H54 (cell line): ENCODE measurements at places on chromosomes 12 and 14.

GRCh38 chr14:44741431-44741830 lies 220.3 kb downstream of the KLHL28 start:
- no peak for DNase-seq

GRCh38 chr12:130041983-130042812 lies 120.1 kb upstream of the FZD10 start:
- DNase-seq, result no peak

GRCh38 chr14:51410897-51411296 lies 170.8 kb downstream of the TMX1 start:
- no peak for DNase-seq

GRCh38 chr12:91630083-91630482 lies 447.5 kb upstream of the DCN start:
- no peak for DNase-seq

GRCh38 chr12:46387670-46388069 lies 15.1 kb upstream of the SLC38A2 start:
- DNase-seq, result no peak

- no peak for DNase-seq
These were observed 29.0 kb upstream of the MAX start for GRCh38 chr14:65131301-65131701.

- DNase-seq, result no peak
These were observed 60.6 kb downstream of the NCOR2 start for GRCh38 chr12:124506832-124507153.

- DNase-seq, result no peak
These were observed 3.1 kb upstream of the MFAP5 start for GRCh38 chr12:8665759-8666158.

- DNase-seq, result no peak
These were observed 1.7 kb downstream of the EMP1 start for GRCh38 chr12:13198241-13198640.

GRCh38 chr12:62401631-62402030 lies 65.0 kb upstream of the MON2 start:
- DNase-seq, result no peak

GRCh38 chr12:98514982-98515286 lies 456 bp upstream of the TMPO start:
- DNase-seq, result no peak

GRCh38 chr12:64655141-64655540 lies 44.8 kb downstream of the RASSF3 start:
- DNase-seq, result no peak

DNA sequence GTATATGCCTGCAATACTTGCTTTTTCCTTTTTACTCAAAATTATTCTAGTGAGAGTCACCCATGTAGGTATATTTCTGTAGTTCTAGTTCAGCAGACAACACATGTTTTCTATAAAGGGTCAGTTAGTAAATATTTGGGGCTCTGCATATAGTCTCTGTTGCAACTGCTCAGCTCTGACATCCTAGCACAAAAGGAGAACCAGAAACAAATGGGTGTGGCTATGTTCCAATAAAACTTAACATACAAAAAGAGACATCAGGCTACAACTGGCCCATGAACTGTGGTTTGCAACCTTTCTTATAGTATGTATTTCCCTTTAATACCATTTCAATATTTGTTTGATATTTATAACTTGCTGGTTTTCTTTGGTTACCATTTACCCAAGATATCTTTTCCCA lies 11.9 kb downstream of the NT5DC3 start:
- DNase-seq, result no peak

DNA sequence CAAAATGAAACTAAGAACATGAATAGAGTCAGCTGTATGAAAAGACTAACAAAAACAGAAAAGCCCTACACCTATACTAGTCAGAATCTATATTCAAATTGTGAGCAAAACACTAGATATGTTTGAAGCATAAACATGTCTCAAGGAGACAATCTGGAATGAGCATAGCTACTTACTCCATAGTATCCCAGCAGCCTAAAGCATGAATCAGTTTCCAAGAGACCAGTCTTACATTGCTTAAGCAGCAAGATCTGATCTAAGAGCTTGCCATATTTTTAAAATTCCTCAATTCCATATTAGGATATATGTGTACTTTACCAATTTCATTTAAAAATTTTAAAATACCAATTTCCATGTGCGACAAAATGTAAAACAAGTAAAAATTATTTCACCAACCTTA lies 7.7 kb downstream of the CAPS2 start:
- no peak for DNase-seq

DNA sequence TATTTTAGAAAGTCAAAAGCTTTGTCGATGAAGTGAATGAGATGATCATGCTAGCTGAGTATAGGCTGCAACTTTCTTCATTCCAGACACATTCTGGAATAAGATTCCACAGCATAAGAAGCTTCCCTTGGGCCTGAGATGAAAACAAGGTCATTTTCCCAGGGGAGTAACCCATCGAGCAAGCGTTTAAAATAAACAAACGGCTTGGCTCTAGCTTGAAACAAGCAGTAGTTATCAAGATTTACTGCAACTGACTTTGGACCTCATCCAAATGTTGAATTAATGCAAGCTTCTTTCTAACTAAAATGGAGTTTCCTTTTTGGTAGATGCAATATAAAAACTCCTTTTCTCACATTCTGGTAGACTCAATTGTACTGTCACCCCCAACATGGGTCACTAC lies 23.0 kb downstream of the KCNJ8 start:
- no peak for DNase-seq

DNA sequence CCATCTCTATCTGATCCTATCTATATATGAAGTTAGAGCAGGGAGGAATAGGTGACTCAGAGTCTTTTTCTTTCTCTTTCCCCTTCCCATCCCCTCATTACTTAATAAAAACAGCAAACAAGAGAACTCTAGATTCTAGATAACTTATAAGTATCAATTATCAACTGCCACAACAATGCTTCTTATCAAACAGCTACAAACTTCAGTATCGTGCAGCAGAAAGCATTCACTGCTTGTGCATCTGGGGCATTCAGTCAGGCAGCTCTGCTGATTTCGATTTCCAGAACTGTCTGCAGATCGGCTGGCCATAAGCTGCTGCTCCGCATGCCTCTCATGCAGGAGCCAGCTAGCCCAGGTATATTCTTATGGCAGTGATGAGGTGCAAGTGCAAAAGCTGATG lies 19.4 kb downstream of the A2ML1 start:
- DNase-seq, result no peak

- peak; percentile 33 for DNase-seq
These were observed 40.6 kb downstream of the SCN8A start for GRCh38 chr12:51631591-51631990.

GRCh38 chr14:66824251-66824650 lies 316.3 kb downstream of the GPHN start:
- no peak for DNase-seq

DNA sequence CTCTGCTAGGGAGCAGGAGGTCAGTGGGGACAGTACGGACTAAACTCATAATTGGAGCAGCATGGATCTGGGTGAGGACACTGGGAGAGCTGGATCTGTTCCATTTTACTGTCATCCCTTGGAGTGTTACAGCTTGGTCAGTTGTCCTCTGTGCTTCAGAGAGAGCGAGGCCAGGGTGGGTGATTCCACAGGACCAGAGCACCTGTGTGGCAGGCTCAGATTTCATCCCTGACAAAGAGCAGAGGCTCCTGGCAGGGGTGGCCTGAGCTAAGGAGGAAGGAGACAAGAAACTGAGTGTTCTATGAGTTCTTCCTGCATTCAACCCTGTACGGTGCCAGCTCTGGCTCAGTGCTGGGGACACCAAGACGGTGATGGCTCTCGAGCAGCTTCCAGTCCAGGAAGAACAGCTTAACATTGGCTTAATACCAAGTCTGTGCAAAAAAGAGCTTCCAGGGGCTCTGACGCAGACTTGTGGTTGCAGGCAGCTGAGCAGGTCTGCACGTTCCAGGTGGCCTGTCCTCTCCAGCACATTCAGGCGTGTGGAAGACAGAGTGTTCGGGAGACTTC lies 8.4 kb upstream of the PGF start:
- DNase-seq, result no peak

- DNase-seq, result no peak
These were observed 25.0 kb downstream of the YAF2 start for GRCh38 chr12:42213023-42213422.

DNA sequence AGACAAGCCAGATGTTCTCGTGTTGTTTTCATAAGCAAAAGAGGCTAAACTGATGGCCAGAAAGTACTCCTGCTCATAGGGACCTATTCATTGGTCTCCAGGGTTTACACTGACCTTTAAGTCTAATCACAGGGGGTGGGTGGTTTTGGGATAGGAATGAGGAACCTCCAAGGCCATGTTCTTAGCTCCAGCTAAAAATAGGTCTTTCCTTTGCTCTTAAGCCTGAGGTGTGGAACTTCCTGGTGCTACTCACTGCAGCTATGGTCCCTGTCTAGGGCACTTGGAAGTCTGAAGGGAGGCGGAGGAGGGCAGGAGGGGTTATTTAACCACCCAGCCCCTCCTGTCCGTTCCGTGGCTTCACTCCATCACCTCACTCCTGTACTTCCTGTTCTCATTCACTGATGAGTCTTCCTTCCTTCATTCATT lies 18.6 kb downstream of the GPRC5A start:
- no peak for DNase-seq

DNA sequence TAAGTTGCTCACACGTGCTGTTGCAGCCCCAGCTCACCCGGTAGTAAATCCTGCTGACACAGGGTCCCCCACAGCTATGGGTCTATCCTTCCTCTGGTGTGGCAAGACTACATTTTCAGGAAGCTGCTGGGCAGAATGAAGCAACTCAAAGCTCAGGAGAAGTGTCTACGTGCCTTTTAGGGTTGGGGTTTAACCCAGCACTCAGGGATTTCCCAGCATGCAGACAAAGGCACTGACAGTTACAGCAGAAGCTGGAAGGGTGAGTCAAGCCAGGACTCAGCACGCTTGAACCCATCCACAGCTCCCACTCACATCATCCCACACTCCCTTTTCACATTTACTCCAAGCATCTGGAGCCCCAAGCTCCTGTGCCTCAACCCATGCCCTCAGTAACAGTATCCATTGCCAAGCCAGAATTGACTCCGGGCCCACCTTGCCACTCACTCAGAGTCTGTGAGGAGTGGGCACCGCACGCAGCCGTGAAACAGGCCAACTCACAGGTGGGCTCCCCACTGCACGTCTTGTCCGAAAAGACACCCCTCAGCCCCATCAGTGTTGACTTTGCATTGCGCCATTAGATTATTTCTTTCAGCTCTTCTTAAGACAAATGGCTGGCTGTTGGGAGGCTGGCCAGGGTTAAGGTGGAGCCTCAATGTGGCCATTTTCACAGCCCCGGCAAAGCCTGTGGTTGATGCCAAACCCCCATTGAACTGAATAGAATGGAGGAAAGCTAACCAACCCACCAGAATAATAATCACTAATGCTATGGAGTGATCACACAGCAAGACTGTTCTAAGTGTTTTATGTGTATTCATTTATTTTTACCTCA lies 59.6 kb downstream of the ZFP36L1 start:
- DNase-seq, result no peak

GRCh38 chr14:20679907-20680306 lies 4.5 kb upstream of the RNASE4 start:
- no peak for DNase-seq

- DNase-seq, result no peak
These were observed 17.3 kb downstream of the GSG1 start for GRCh38 chr12:13085968-13086686.

- no peak for DNase-seq
These were observed 55.6 kb downstream of the GTF2A1 start for GRCh38 chr14:81165188-81165587.

GRCh38 chr12:117085318-117085947 lies 13.8 kb downstream of the TESC start:
- no peak for DNase-seq

- no peak for DNase-seq
These were observed 346.9 kb upstream of the FKBP4 start for GRCh38 chr12:2447861-2448260.

GRCh38 chr14:106209755-106210154 lies 683.4 kb downstream of the TMEM121 start:
- DNase-seq, result no peak

- DNase-seq, result no peak
These were observed 17.2 kb upstream of the ARID4A start for GRCh38 chr14:58280954-58281787.

DNA sequence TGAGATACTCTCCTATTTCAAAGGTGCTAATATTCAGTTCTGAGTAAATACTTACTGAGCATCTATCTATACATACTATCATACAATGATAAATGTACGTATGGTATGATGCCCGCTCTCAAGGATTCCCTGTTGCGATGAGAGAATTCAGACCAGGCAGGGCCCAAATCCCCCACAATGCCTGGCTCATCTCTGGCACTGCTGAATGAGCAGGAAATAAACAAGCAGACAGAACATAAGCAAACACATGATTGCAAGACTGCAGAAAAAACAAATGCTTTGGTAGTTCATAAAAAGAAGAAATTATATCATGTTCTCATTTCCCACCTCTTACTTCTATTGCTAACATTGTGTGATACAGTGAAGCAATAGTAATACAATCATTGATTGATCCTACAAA lies 77.2 kb upstream of the DUSP6 start:
- no peak for DNase-seq

DNA sequence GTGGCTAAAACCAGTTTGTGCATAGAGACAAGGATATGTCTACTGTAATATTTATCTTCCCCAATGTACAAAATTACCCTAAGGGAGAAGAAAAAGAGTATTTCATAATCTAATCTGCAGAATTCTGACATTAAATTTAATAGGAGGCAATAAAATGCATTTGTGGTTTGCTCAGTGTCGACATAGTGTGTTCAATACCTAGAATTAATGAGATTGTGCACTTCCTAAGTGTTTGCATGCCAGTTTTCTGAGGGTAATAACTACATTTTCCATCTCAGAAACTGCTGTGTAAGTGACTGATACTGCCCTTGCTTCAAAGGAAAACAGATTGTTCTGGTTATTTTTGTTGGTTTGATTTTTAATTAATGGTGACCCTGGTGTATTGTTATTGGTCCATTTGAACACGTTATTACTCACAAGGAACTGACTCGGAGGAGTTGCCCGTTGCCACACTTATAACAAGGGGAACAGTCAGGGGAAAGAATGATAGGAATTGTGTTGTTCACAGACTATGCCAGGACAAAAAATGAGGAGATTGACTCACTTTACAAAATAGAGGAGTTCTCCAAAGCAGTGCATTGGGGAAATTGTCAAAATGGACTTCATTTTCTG lies 960.3 kb upstream of the TMEM132C start:
- no peak for DNase-seq

- DNase-seq, result no peak
These were observed at the start of gene KDM2B for GRCh38 chr12:121580959-121581685. TSS of gene KDM2B (minus strand) at chr12:121581023. CDS start at chr12:121580911, 112 bp downstream.

DNA sequence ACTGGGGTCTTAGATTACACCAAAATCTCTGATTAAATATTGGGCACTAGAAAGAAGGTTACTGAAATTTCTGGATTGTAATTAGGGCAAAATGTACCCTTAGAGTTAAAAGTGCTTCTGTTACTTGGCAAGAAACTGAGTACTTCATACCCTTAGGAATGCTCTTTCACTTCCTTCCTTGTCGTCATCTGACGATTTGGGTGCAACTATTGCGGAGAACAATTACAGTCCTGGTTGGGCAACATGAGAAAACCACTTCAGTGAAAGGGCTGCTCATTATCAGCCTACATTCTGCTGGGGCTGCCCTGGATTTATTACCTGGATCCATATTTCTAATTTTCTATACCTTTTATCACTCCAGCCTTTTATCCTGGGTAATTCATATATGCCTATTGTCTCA lies 348.5 kb upstream of the MDGA2 start:
- DNase-seq, result no peak

- DNase-seq, result no peak
These were observed 6.6 kb downstream of the CFAP54 start for GRCh38 chr12:96495841-96496545.
